Pulmonary artery endothelial cell (primary cell): ENCODE measurements at places on chromosomes 5 and 9.

- DNase-seq: no peak
These were observed 149.2 kb upstream of the NFIL3 start for GRCh38 chr9:91572811-91573210.

DNA sequence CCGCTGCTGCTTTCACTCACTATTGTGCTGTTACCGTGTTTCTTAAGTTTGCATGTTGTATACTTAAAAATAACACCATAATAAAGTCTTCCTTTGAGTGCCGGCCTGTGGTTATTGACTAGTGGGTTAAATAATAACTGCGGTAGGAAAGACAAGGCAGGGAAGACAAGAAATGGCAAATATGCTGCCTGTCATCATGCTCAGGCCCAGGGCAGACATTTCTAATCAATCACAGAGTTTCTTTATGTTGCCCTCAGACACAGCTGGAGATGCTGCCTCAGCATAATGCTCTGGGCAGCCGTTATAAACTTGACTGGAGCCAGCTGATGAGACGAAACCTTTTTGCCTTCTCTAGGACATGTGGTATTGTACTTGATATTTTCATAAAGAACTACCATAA lies 215.0 kb downstream of the GAPVD1 start:
- DNase-seq: no peak

GRCh38 chr9:131720330-131720729 lies 19.5 kb downstream of the RAPGEF1 start:
- no peak for DNase-seq

GRCh38 chr5:151902215-151902614 lies 22.4 kb downstream of the GLRA1 start:
- no peak for DNase-seq

DNA sequence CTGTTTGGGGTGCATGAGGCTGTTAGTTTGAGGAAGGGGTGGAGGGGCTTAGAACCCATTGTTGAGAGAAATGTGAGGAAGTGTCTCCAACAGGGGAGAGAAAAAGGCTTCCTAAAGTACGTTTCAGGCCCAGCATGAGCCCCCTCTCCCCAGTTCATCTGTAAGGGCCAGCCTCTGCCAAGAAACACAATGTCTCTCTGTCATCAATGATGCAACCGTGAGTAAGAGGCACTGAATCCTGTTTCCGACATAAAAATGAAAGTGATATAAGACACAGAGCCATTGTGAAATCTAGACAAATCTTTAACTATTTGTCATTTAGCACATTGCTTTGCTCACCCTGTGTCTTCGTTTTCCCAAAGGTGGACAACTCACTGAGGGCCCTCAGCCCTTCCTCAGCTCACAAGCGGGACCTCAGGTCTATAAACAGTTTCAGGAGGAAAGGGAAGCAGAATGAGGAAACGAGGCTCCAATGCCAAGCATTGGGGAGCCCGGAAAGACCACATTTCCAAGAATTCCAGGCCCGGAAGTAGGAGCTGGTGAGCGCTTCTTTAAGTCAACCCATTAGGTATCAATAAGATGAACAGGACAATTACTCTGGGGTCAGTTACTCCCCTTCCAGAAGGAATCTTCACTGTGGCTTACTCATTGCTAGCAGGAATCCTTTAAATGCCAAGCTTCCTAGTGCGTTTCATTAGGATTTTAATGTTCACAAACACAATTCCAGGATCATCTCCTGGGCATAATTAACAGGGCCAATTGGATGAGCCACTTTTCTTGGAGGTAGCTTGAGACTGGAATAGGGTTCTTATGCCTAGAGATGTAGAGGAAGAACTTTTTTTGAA lies 59.0 kb upstream of the KLF4 start:
- DNase-seq: peak; percentile 44

GRCh38 chr5:33369485-33370465 lies 71.0 kb upstream of the TARS1 start:
- DNase-seq: peak; percentile 27

- no peak for DNase-seq
These were observed 17.9 kb downstream of the STC2 start for GRCh38 chr5:173310218-173310769.

- DNase-seq: no peak
These were observed 305.9 kb upstream of the PRR16 start for GRCh38 chr5:120158211-120158610.

GRCh38 chr9:136951541-136952320 lies at the start of gene LCN12:
Gene LCN12 (plus strand): TSS chr9:136952273. CDS start chr9:136952328, 55 bp downstream.
- DNase-seq: no peak

DNA sequence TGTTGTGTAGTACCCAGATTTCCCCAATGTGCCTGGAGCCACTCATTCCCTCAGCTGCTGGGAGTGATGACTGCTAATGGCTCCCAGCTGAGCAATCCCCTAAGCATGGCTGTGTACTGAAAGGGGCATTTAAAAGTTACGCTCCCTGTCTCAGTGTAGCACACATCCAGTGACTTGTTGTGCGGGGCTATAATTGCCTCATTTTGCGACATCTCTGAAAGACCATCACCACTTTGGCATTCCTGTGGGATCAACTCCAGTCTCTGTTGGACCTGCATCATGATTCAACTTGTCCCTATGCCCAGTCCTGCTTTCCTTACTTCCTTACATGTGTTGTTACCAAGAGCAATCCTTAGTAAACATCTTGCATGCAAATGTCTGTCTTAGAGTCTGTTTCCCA lies 201.2 kb upstream of the MPDZ start:
- DNase-seq: no peak

- no peak for DNase-seq
These were observed 356.9 kb downstream of the SLIT3 start for GRCh38 chr5:168944004-168944403.

GRCh38 chr5:135091286-135091685 lies 57.3 kb upstream of the PITX1 start:
- DNase-seq: no peak

DNA sequence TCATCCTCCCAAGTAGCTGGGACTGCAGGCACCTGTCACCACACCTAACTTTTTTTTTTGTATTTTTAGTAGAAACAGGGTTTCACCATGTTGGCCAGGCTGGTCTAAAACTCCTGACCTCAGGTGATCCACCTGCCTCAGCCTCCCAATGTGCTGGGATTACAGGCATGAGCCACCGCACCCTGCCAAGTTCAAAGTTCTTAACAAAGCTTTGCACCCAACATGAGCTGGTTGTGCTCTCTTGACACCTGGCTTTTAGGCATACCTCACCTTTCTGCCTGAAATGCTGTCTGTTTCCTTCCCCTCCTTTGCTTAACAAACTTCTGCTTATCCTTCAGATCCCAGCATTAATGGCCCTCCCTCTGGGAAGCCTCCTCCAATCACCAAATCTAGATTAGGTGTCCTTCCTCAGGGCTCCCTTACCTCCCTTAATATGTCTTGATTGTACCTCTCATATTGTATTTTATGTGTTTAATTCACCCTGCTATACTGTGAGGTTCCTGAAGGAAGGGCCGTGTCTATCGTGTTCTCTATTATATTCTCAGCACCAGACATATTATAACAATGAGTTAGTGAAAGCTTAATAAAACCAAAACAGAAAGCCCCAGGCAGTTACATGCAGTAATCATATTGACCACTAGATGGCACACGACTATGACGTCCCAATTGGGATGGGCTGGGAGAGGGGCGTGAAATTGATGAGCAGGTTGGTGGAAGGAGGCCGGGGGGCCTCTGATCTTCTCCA lies 62.9 kb upstream of the PPARGC1B start:
- DNase-seq: no peak

DNA sequence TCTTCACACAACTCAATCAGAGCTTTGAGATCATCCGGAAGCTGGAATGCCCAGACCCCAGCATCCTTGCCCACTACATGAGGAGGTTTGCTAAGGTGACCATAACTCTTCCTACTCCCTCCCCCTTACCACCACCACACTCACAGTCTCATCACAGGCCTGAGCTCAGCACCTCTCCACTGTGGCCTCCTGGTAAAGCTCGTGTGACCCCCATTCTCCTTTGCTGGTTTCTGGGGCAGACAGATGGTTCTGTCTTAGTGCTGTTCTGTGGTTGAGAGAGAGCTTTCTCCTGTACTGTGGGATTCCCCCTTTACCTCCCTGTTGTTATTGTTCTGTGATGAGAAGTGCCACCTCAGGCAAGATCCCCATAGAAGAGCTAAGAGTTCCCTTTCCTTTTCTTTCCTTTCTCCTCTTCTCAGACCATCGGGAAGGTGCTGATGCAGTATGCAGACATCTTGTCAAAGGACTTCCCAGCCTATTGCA lies 92.7 kb upstream of the RUSC2 start:
- DNase-seq: no peak
